ENCODE measurements at places on chromosomes 1 and 21.

DNA sequence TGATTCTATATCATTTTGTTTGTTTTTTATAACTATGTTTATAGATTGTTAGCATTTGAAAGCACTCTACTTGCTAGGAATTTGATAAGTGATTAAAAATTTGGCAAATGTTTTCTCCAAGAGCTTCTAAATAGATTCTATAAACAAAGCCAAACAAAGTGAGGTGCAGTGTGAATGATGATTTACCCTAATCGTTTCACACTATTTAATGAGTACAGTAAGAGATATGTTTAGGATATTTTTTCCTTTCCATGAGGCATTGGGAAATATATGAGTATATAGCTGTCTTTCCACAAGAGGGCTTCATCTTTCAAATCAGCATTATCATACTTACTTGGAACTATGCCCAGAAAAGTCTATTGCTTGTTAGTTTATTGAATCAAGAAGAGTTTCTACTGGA lies 277.0 kb upstream of the BRINP3 start:
- no peak for DNase-seq

GRCh38 chr1:40185951-40186864 lies 25.0 kb downstream of the RLF start:
- DNase-seq: no peak

DNA sequence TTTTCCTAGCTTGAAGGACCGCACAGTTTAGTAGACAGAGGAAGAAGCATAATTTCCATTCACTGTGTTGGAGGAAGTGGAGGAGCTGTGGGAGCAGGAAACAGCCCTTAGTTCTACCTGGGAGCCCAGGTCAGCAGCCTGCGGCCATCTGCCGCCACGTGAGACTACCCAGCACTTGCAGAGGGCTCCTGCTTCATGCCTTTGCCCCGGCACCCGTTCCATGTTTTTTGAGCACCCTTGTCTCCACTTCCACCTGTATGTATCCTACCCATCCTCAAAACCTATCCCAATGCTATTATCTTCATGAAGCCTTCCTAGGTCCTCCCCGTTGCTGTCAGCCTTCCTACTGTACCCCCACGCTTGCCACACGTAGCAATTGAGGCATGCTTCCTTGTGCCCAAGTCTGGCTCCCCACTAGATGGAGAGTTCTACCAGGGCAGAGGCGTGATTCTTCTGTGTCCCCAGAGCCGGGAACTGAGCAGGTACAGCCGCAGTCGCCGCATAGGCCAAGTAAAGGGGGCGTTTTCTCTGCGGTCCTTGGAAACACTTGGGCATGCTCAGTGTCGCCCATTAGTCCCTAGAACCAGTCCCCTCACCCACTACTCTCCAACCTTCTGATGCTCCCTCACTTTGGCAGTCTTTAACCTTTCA lies 1.9 kb downstream of the SLC6A9 start:
- DNase-seq: no peak

- DNase-seq: no peak
Observed at GRCh38 chr1:33516891-33517567, 44.6 kb downstream of the ZSCAN20 start.

GRCh38 chr1:104291156-104291555 lies 541.5 kb downstream of the AMY1C start:
- no peak for DNase-seq

GRCh38 chr21:42003051-42003461 lies 7.1 kb downstream of the ZBTB21 start:
- DNase-seq: no peak

GRCh38 chr1:207872621-207873020 lies 38.3 kb downstream of the CD34 start:
- no peak for DNase-seq

GRCh38 chr1:34970220-34970735 lies 14.9 kb downstream of the TMEM35B start:
- DNase-seq: no peak

GRCh38 chr1:74199504-74199903 lies 1.5 kb downstream of the FPGT start:
- no peak for DNase-seq

- no peak for DNase-seq
Observed at GRCh38 chr1:41731516-41732030, 187.1 kb downstream of the HIVEP3 start.

GRCh38 chr1:162389021-162389818 lies 7.7 kb downstream of the C1orf226 start:
- no peak for DNase-seq

- DNase-seq: no peak
Observed at GRCh38 chr1:192903142-192903541, 94.3 kb downstream of the RGS2 start.

- DNase-seq: no peak
Observed at GRCh38 chr1:3195480-3195815, 126.4 kb downstream of the PRDM16 start.

DNA sequence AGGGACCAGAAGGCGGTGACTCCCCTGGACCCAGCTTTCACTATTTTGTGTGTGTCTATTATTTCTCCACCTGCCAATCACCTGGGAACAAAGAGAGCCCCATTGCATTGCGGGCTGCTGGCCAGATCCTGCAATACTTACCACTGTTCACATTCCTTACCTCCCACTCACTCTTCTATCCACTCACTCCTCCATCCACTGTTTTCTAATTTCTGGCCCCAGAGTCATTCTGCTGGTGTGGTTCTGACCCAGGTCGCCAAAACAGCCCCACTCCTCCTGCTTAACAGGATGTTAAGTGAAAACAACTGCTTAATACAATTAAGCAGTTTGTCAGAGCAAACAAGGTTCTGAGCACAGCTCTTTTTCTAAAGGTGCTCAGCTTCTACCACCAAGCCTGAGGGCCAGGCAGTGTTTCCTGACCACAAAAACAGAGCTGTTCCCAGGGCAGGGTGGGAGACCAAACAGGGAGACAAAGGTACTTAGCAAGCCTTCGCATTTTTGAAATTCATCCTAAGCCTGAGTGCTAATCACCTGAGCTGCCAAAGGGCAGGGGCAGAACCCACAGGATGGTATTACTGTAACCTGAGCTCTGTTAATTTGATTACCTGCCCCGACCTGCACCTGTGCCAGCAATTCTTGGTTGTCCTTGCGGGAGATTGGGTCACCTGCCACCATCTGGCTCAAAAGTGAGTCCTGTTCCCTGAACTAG lies 38.5 kb upstream of the EFCAB14 start:
- no peak for DNase-seq

- DNase-seq: peak; percentile 62
Observed at GRCh38 chr1:226109829-226110248, 47.3 kb downstream of the H3-3A start.

DNA sequence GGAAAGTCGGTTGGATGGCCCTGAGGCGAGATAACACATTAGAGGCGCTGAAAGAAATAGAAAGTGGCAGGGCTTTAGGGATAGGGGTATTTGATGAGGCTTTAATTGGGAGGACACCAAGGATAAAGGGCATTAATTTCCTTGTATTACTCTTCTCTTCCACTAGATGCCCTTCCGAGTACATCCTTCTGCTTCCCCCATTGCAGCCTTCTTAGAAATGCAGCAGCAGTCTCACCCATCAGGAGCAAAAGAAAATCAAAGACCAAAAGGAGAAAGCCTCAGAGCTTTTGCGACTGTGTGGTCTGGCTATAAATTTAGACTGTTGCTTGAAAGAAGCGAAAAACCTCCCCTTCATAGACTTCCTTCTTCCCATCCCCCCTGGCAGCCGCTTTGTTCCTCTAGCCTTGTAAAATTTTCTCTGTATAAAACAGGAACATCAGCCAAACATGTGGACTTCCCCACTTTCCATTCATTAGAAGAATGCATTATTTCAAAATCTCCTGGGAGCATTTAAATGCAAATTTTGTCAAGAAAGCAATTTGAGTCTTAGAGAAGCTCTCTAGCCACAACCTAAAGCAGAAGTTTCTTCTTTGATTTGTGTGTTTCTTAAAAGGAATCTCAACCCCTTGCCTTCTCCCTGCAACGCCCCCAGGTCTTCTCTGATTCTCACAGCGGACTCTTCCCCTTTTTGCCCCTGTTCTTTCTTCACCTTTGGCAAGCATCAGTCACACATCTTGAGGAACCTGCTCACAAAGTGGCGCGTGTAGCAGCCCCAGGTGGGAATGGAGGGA lies 76.6 kb downstream of the NDUFS5 start:
- peak; percentile 37 for DNase-seq
